ENCODE measurements at places on chromosomes 4 and X. TPM values are rescaled to one million over a fixed set of nuclear protein-coding genes. Genes with fewer than 3 reads are reported as not detected.

GRCh38 chrX:56232221-56233082, at the start of gene KLF8:
TSS of gene KLF8 (plus strand) at chrX:56232356. CDS start at chrX:56233335, 979 bp downstream.
- H3K4me1 ChIP-seq: peaks cover 12% of the 10 kb centered on the region
- H3K27ac ChIP-seq: no peak within 1 kb of the TSS
- no peaks in the 10 kb centered on the region for H3K27me3 ChIP-seq
- peak; percentile 61 for DNase-seq

Gene BMP15
- not detected for total RNA-seq

Gene SCD5
- total RNA-seq: 0.12 TPM

Gene GPR82
- 0.07 TPM for total RNA-seq

Gene ATOH1
- not detected for total RNA-seq

Gene PDCL2
- not detected for total RNA-seq

DNA sequence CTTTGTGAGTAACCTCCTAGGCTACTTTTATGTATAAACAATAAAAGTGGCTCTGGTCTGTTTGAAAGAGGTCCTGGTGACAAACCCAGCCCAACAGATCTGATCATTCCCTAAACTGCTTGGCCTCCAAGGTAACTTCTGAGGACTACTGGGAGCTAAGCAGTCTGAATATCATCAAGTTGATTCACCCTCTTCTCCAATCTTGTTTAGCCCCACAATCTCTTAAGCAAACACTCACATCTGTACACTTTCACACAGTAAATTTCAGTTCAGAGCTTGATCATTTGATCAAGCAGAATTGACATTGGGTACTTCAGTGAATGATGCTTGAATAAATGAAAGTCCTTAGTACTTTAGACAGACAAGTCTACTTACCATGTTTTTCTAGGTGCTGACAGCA, 74.7 kb downstream of the HCCS start:
- no peak overlapping the region for H3K27ac ChIP-seq
- H3K27me3 ChIP-seq: peaks cover 1% of the 10 kb centered on the region
- no peaks in the 10 kb centered on the region for H3K36me3 ChIP-seq
- no peak for DNase-seq

GRCh38 chr4:158020176-158020575, 152.6 kb downstream of the GASK1B start:
- no peak overlapping the region for H3K4me3 ChIP-seq
- peaks cover 1% of the 10 kb centered on the region for H3K27me3 ChIP-seq
- no peak overlapping the region for H3K27ac ChIP-seq
- DNase-seq: no peak
- H3K36me3 ChIP-seq: no peaks in the 10 kb centered on the region
- no peaks in the 10 kb centered on the region for H3K4me1 ChIP-seq

Gene DYNLT3
- 27.7 TPM for total RNA-seq

DNA sequence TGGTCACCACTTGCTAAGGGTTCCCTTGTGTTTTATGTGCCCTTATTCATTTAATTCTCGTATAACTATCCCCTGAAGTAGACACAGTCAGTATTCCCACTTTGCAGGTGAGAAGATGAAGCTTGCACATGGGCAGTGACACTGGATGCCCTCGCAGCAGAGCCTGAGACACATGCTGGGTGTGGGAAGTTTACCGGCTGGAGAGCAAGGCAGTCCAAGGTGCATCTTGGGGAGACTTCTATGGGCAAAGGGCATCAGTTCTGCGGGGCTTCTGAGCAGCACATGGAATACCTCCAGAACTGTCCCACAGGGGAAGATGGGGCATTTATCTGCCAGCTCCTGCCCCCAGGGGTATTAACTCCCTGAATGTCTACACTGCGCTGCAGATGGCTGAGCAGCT, 92.2 kb downstream of the SLC2A9 start:
- H3K4me1 ChIP-seq: no peaks in the 10 kb centered on the region
- no peaks in the 10 kb centered on the region for H3K36me3 ChIP-seq
- no peak for DNase-seq
- no peak overlapping the region for H3K4me3 ChIP-seq

Gene HSFX4
- total RNA-seq: not detected

DNA sequence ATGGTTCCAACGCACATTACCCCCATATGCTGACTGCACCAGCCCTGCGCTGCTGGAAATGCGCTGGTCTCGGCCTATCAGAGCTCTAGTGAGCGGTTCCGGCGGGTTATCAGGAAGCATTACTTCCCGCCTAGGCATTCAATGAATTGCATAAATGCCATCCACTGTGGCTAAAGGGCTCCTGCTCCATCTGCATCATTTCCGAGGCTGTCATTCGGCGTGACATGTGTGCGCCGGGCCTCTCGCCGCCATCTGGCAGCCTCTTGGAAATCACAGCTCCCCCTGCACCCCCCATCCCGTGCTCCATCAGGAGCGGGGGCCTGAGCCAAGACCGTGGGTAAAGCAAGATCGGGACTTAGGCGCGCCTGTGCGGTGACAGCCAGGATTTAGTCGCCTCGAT, 64.4 kb downstream of the SEPSECS start:
- no peak for DNase-seq
- no peak overlapping the region for H3K4me3 ChIP-seq
- H3K36me3 ChIP-seq: no peaks in the 10 kb centered on the region
- no peak overlapping the region for H3K27ac ChIP-seq

- no peaks in the 10 kb centered on the region for H3K27me3 ChIP-seq
- H3K4me1 ChIP-seq: peaks cover 72% of the 10 kb centered on the region
- peak overlapping the region; percentile 77 for H3K4me3 ChIP-seq
- peaks cover 50% of the 10 kb centered on the region for H3K36me3 ChIP-seq
- DNase-seq: peak; percentile 73
- peak overlapping the region; percentile 92 for H3K27ac ChIP-seq
These were observed 557.6 kb upstream of the DIPK2B start for GRCh38 chrX:45758319-45758718.

DNA sequence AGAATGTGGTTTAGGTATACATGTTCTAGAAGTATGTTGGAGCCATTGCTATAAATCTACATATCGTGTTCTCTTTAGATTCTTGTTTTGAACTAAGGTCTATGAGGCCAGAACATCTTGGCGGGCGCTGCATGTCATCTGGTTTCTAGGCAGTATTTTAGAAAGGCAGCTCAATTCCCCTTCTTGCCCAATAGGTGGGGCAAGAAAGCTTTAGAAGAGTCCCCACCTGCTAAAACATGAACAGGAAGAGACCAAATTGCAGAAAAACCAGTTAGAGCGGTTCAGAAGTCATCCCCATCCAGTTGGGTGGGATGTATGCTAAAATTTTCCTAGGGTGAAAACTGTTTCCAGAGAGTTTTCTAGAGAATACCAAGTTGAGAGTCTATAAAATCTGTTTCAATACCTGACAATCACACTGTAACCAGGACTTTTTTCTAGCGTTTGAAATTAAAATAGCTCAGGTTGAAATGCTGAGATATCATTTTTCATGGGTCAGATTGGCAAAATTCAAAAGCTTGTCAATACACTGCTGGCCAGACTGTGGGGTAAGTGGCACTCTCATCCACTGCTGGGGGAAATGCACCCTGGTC, 17.5 kb upstream of the SH3KBP1 start:
- peaks cover 15% of the 10 kb centered on the region for H3K4me1 ChIP-seq
- H3K27ac ChIP-seq: no peak overlapping the region
- H3K27me3 ChIP-seq: no peaks in the 10 kb centered on the region
- no peaks in the 10 kb centered on the region for H3K36me3 ChIP-seq
- H3K4me3 ChIP-seq: no peak overlapping the region

DNA sequence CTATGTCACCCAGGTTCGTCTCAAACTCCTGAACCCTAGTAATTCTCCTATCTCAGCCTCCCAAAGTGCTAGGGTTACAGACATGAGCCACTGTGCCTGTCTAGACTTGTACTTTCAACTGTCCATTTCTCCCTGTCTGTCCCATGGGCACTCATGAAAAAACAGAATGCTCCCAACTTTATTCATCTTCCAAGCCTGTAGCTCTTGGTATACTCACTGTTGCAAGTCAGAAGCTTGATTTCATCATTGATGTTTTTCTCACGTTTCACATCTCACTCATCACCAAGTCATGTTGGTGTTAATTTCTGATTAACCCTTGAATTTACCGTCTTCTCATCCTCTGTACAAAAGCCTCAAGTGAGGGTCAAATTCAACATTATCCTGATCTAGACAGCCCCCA, 7.3 kb upstream of the SRP72 start:
- H3K27me3 ChIP-seq: no peaks in the 10 kb centered on the region
- no peak overlapping the region for H3K4me3 ChIP-seq
- H3K4me1 ChIP-seq: peaks cover 20% of the 10 kb centered on the region
- peak overlapping the region; percentile 67 for H3K27ac ChIP-seq
- no peak for DNase-seq

DNA sequence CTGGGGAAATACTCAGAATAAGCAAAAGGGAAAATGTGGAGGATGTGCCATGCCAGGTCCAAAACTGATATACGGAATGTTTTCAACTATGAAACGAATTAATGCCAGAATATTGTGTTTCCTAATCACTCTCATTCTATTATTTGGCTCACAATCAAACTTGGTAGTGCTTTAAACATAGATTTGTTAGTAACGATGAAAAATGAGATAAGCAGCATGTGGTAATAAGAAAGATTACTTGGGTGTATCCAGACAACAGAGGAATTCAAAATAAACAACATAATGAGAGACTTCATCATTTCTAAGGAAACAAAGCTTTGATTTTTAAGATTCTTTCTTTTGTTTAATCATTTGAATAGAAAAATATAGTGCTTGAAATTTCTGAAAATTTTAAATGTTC, 237.3 kb downstream of the TACR3 start:
- no peak for DNase-seq
- no peak overlapping the region for H3K27ac ChIP-seq
- H3K27me3 ChIP-seq: no peaks in the 10 kb centered on the region

DNA sequence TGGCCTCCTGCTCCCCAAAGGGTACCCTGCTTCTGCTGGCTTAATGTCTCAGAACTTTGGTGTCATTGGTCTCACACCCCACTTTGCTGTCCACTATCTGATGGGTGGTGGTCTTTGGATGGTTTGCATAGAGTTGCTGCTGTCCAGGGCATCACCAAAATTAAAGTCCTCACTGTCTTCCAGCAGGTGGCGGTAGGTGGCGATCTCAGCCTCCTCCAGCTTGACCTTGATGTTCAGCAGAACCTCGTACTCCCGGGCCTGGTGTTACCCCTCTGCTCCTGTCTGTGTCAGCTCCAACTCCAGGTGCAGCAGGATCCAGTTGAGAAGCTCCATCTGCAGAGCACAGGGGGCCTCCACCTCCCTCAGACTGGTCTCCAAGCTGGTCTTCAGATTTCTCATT, 1169.5 kb upstream of the PABPC4L start:
- peak; percentile 10 for DNase-seq
- no peak overlapping the region for H3K4me3 ChIP-seq
- H3K4me1 ChIP-seq: no peaks in the 10 kb centered on the region
- H3K36me3 ChIP-seq: no peaks in the 10 kb centered on the region
- H3K27me3 ChIP-seq: no peaks in the 10 kb centered on the region

Gene STBD1
- 0.67 TPM for total RNA-seq

GRCh38 chrX:111164728-111165127, 68.7 kb downstream of the PAK3 start:
- H3K4me3 ChIP-seq: no peak overlapping the region
- no peak for DNase-seq
- no peaks in the 10 kb centered on the region for H3K36me3 ChIP-seq
- H3K27ac ChIP-seq: no peak overlapping the region
- peaks cover under 1% of the 10 kb centered on the region for H3K4me1 ChIP-seq

GRCh38 chrX:39819921-39820849, 277.6 kb downstream of the BCOR start:
- peak overlapping the region; percentile 16 for H3K4me3 ChIP-seq
- peak; percentile 48 for DNase-seq
- no peaks in the 10 kb centered on the region for H3K27me3 ChIP-seq
- no peak overlapping the region for H3K27ac ChIP-seq

DNA sequence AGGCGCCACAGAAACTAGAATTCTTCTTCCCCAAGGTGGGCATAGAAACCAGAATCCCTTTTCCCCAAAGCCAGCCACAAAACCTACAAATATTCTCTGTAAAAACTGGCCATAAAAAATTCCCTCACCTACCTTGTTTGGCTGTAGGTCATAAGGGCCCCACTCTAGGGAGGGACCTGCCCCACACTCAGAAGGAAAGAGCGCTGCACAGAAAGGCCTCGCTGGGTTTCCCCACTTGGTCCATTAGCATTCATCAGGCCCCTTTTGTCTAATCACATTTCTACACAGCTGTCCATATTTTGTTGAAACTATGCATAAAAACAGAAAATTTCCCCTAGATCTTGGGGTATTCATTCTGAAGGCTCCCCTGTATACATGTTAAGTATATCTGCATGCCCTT, 54.1 kb downstream of the PHKA2 start:
- H3K4me1 ChIP-seq: no peaks in the 10 kb centered on the region
- H3K36me3 ChIP-seq: peaks cover 2% of the 10 kb centered on the region
- H3K27ac ChIP-seq: no peak overlapping the region

Gene CTAG2
- total RNA-seq: not detected

Gene ITGB1BP2
- total RNA-seq: 5.6 TPM

Gene WNK3
- total RNA-seq: 0.46 TPM

DNA sequence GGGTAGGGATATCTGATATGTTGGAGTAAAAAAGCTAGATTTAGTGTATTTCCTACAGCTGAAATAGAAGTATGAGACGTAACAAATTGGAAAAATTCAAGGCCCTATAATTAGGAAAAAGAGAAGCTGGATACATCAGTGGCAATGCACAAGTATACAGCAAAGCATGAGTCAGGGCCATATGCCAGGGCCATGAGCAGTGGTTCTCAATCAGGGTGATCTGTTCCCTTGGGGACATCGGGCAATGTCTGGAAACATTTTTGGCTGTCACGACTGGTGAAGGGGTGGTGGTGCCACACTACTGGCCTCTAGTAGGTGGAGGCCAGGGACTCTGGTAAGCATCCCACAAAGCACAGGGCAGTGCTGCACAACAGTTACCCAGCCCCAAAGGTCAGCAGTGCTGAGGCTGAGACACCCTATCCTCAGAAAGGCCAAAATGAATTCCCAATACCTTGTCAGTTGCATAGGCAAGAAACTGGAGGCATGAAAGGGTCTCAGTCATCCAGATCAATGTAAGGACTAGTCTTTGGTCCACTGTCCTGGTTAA, 36.8 kb upstream of the NAP1L5 start:
- H3K4me1 ChIP-seq: peaks cover 14% of the 10 kb centered on the region
- peaks cover 2% of the 10 kb centered on the region for H3K36me3 ChIP-seq
- DNase-seq: no peak
- no peak overlapping the region for H3K4me3 ChIP-seq

- H3K27ac ChIP-seq: no peak overlapping the region
- H3K4me3 ChIP-seq: no peak overlapping the region
- DNase-seq: no peak
- no peaks in the 10 kb centered on the region for H3K27me3 ChIP-seq
- H3K36me3 ChIP-seq: no peaks in the 10 kb centered on the region
These were observed 206.9 kb downstream of the GLUD2 start for GRCh38 chrX:121254336-121254735.

DNA sequence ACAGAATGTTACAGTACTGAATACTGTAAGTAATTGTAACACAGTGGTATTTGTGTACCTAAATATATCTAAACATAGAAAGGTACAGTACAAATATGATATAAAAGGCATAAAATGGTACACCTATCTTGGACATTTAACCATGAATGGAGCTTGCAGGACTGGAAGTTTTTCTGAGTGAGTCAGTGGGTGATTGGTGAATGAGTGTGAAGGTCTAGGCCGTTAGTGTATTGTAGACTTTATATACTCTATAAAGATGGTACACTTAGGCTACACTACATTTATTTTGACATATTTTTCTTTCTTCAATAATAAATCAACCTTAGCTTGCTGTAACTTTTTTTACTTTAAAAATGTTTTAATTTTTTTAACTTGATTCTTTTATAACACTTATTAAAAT, 422.5 kb upstream of the FSTL5 start:
- DNase-seq: no peak
- H3K4me1 ChIP-seq: no peaks in the 10 kb centered on the region
- H3K27ac ChIP-seq: no peak overlapping the region
- H3K4me3 ChIP-seq: no peak overlapping the region

GRCh38 chrX:19581786-19582185, 66.5 kb upstream of the MAP3K15 start:
- H3K4me3 ChIP-seq: no peak overlapping the region
- no peaks in the 10 kb centered on the region for H3K27me3 ChIP-seq
- peaks cover 27% of the 10 kb centered on the region for H3K4me1 ChIP-seq

Gene KIF4A
- 28.3 TPM for total RNA-seq

All from activated CD4-positive, alpha-beta memory T cell treated with anti-CD3 and anti-CD28 coated beads for 36 hours (primary cell).